ENCODE measurements at places on chromosomes 3 and 15.

DNA sequence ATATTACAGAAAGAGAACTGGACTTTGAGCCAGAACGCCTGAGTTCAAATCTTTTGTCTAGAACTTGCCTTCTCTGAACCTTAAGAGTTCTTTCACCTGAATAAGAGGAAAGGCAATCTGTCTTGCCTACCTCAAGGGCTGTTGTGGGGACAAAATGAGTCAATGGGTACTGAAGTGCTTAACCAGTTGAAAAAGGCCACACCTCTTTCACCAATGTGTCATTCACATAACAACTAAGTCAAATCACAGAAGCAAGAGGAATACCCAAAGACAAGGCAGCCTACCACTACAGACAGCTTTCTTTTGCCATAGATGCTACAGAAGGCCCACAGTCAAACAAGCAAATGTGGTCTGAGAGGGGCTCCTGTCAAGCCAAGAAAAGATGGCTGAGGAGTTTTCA lies 39.7 kb downstream of the NBEAL2 start:
- no peak for DNase-seq
- no peak overlapping the region for H3K27ac ChIP-seq
- H3K27me3 ChIP-seq: no peaks in the 10 kb centered on the region
- peaks cover 15% of the 10 kb centered on the region for H3K4me1 ChIP-seq
- no peak overlapping the region for H3K4me3 ChIP-seq

DNA sequence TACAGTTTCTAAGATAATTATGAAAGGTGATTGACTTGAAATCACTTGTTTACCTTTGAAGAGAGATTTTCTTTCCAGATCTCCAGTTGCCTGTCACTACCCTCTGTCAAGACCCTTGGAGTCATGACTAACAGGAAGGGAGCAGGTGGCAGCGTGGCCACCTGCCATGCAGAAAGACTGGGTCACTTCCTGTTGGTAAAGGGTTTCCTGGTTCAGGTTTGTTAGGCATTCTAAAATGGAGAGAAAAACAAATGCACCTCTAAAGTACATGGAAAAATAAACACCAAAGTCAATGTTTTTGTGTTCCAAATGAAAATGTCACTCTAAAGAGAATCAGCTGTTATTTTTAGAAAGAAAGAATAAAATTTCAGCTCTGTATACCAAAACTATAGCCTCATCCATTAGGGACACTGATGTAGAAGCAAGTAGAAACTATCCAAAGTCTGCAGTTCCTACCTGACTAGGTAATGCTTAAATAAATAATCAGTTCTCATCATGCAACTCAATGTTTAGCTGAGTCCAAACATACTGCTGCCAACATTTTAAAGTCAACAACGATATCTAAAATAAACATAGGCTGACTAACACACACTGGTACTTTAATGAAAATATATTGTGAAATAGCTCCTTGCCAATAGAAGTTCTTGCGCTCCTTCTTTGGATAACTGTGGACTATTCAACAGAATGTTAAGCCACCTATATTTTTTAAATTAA lies 23.9 kb upstream of the TM4SF1 start:
- H3K27ac ChIP-seq: no peak overlapping the region
- no peaks in the 10 kb centered on the region for H3K36me3 ChIP-seq
- H3K4me3 ChIP-seq: no peak overlapping the region
- H3K27me3 ChIP-seq: no peaks in the 10 kb centered on the region

GRCh38 chr15:57143511-57144078 lies 225.2 kb downstream of the TCF12 start:
- no peak for DNase-seq
- peaks cover 28% of the 10 kb centered on the region for H3K4me1 ChIP-seq
- no peak overlapping the region for H3K27ac ChIP-seq
- no peak overlapping the region for H3K4me3 ChIP-seq

- H3K36me3 ChIP-seq: peaks cover 59% of the 10 kb centered on the region
- no peak for DNase-seq
- no peaks in the 10 kb centered on the region for H3K27me3 ChIP-seq
- H3K4me3 ChIP-seq: peak overlapping the region; percentile 93
Measured at GRCh38 chr3:184177331-184177731, 2.7 kb downstream of the AP2M1 start.

DNA sequence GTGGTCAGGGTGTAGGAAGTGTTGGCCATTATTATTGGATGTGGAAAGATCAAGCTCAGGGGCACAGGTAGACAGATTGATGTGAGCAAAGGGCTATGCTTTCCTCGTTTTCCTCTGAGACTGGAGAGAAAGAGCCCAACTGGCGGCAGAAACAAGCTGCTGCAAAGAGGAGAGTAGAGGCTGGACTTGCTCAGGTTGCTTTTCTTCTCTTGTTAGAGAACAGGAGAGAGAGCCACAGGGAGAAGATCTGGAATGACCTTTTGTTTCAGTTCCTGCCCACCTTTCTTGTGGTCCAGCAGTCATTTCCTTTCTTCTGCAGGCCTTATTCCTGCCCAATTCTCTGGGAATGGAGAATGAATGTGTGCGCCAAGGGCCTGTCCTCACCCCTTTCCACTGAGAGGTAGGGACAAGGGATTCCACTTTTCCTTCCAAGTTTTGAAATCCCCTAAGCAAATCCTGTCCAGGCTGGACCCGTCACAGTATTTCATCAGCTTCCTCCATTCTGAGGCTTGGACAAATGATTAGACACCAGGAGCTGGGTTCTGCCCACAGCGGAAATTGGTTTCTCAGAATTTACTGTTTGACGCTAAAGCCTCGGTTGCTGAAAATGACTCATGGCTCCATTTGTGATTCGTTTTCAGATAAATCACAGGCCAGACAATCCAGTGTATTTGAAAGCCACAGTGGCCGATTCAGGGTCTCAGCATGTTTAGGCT lies 16.1 kb downstream of the ZNF80 start:
- no peaks in the 10 kb centered on the region for H3K27me3 ChIP-seq
- H3K4me1 ChIP-seq: peaks cover 4% of the 10 kb centered on the region
- no peak overlapping the region for H3K4me3 ChIP-seq
- no peak for DNase-seq
- H3K27ac ChIP-seq: no peak overlapping the region
- no peaks in the 10 kb centered on the region for H3K36me3 ChIP-seq

Data from SK-N-SH (cell line).